Activated T-helper 1 cell treated with anti-CD3 and anti-CD28 coated beads, Interleukin-12 subunit alpha, Interleukin-12 subunit beta, Interleukin-2, Interleukin-4 antibody, amounts not matched to agents 30 ng/mL and 10 ng/mL and 1 ng/mL, durations not matched to agents 14 hours and 24 hours and 36 hours (primary cell): ENCODE measurements at places on chromosomes 5 and 9.

GRCh38 chr9:89527084-89527483 lies 29.2 kb upstream of the SEMA4D start:
- DNase-seq: no peak

- no peak for DNase-seq
These were observed 4.4 kb downstream of the SPRY4 start for GRCh38 chr5:142320430-142320738.

- DNase-seq: no peak
These were observed 122.9 kb downstream of the OXCT1 start for GRCh38 chr5:41747301-41747700.

DNA sequence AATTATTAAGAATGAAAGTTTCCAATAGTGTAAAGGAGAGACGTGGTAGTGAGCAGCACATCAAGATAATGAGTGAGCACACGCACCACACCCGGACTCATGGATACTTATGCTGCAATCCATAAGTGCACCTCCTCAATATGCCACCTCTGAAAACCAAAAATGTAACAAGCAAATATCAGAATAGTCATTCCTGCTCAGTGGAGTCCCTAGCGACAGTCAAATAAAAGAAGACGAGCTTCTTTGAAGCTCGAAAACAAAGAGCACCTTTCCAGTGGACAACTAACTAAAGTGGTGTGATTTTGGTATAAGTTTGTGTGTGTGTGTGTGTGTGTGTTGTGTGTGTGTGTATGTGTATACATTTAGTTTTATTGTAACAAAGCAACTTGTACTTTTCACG lies 241.3 kb downstream of the DEPDC1B start:
- DNase-seq: no peak

DNA sequence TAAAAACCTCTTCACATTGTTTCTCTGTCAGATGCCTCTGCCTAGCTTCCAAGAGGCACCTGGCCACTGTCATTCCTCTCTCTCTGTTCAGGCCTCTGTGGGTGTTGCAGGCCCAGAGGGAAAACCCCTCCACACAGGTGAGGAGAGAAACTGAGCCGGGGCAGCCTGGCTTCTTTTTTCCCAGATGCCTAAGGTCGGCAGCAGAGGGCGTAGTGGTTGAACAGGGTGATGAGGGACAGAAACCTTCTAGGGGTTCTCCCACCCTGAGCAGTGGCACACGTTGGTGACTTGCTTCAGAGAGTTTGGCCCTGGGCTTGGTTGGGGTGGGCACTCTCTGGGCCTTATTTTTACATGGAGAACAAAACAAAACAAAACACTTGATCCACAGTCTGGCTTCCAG lies 12.2 kb downstream of the IL9 start:
- no peak for DNase-seq

- DNase-seq: no peak
These were observed 37.4 kb downstream of the MVB12B start for GRCh38 chr9:126363847-126364671.

- no peak for DNase-seq
These were observed 205.2 kb upstream of the ZNF608 start for GRCh38 chr5:124951661-124952060.

DNA sequence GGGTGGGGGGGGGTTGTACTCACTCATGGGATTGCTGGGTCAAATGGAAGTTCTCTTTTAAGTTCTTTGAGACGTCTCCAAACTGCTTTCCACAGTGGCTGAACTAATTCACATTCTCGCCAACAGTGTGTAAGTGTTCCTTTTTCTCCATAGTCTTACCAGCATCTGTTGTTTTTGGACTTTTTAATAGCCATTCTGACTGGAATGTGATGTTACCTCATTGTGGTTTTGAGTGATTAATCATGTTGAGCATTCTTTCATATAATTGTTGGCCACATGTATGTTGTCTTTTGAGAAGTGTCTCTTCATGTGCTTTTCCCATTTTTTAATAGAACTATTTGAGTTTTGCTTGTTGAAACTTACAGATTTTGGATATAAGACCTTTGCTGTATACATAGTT lies 94.9 kb upstream of the PLPPR1 start:
- DNase-seq: no peak

GRCh38 chr5:34047774-34048572 lies 5.0 kb upstream of the C1QTNF3 start:
- no peak for DNase-seq

- DNase-seq: no peak
These were observed 26.6 kb downstream of the ERAP2 start for GRCh38 chr5:96902876-96903275.

- DNase-seq: no peak
These were observed 73.6 kb downstream of the ZNF474 start for GRCh38 chr5:122202952-122203351.

DNA sequence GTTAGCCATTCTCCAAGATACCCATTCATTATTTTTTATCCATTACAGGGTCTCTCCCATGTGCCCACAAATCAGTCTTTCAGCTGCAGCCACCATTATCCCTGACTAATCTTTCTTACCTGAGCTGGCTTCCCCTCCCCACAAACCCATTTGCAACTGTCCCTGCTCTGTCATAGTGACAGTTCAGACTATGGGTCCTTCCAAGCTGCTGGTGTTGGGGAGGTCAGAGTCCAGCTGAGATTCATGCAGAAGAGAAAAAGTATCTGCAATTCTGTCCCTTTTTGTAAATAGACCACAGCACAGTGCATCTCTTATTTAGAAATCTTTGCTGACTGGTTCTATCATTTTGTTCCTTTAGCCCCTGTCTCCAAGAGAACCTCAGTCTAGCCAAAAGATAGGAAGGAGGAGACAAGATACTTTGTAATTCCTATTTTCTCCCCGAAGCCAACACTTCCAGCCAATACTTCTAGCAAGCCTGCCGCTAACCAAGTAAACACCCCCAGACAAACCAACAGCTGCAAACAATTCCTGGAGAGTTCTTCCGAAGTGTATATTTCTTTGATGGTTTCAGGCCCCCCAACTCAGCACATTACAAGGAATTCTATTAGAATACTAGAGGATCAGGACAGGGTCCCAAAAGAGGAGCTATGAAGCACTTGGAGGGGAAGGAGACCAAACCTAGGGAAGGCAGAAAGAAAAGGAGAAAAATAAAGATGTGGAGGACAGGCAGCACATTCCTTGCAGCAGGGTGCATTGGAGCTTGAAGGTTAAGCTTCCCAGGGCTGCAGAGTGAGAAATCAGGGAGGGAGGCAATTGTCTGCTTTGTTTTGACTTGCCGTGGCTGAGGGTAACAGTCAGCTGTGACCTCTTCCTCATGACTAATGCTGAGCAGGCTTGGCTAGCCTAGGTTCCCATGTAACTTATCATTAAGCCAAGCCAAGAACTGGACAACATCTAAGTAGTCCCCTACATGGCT lies 148.5 kb downstream of the SGCD start:
- DNase-seq: no peak

GRCh38 chr9:138010861-138011260 lies 133.3 kb downstream of the CACNA1B start:
- DNase-seq: no peak

- DNase-seq: no peak
These were observed 196.3 kb upstream of the KLF4 start for GRCh38 chr9:107685901-107686300.

DNA sequence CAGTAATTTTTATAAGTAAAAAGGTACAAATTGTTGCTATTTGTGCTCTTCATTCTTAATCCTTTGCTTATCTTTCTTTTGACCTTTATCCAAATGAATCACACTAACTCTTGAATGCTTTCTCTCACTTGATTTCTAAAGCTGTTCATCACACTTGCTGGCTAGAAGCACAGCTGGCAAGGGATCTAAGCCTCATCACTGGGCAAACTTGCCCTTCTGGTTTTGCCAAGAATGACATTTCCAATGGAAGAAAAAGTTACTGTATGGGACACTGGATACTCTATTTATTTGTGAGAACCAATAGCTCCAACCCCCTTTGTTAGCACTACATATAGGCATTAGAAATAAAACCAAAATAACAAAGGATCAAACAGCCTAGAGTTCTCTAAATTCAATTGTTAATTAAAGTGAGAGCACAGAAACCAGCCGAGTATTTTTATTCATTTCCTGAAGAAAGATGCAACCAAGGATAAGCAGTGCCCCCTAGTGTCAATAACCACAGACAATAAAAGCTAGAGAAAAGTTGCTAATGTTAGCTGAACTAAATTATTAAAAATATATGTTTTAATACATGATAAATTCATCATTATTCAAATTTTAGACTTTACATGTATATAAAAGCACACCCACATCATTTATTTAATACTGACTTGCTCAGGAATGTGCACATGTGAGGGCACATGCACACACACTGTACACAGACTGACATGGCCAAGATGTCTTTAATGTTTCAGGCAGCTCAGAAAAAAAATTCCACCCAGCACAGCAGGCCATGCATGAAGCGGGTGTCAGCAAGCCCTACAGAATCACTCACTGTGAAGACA lies 59.8 kb upstream of the POU5F2 start:
- DNase-seq: no peak

DNA sequence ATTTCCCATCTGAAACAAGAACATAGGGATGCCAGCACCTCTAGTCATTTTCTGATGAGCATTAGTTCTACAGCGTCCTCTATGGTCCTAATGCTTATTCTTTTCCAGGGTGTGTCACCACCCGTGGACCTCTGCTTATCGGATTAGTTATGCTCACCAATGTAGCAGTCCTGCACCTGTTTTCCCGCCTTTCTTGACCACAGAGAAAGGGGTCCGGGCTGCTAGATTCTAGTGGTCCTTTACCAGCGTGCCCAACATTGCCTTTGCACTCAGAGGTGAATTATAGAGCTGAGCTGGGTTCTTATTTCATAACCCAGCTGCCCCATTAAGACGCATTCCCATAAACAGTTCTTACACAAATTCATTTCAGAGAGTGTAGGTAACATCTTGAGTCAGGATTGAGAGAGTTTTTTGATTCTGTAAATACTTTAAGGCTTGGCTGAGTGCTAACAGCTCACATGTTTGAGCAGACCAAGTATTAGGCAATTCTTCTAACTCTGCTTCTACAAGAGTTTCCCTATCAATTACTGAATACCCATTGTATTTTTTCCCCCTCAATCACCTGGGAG lies 2205.1 kb upstream of the C9orf72 start:
- DNase-seq: no peak

GRCh38 chr5:176741561-176742211 lies 68.7 kb upstream of the UNC5A start:
- DNase-seq: no peak

GRCh38 chr5:72559866-72560766 lies 52.9 kb upstream of the ZNF366 start:
- no peak for DNase-seq

GRCh38 chr9:17130725-17131124 lies 4.1 kb upstream of the CNTLN start:
- no peak for DNase-seq

- DNase-seq: no peak
These were observed 224.4 kb downstream of the ROR2 start for GRCh38 chr9:91725651-91726050.

DNA sequence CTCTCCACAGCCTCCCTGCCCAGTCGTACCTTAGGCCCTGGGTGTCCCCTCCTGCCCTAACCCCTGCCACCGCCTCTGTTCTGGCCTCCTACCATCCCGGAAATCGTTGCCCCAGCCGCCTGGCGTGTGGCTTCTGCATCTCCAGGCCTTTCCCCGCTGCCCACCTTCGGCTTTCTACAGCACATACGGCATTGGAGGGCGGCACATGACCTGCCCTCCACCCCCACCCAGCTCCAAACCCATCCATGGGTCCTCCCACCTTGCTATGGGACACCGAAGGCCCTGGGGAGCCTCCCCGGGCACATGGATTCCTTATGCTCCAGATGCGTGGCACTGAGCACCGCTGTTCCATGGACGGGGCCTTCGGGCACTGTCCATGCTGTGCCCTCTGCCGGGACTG lies 32.0 kb downstream of the FGF18 start:
- no peak for DNase-seq

DNA sequence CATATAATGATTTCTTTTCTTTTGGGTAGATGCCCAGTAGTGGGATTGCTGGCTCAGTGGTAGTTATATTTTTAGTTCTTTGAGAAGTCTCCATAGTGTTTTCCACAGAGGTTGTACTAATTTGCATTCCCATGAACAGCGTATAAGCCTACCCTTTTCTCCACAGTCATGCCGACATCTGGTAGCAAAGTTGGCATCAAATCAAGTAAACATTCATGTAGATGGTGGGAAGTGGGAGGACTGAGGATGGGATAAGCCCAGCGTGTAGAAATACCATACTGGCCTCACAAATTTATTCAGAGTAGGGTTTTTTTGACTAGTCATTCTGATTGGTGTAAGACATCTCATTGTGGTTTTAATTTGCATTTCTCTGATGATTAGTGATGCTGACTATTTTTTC lies 115.4 kb downstream of the EGFLAM start:
- no peak for DNase-seq

GRCh38 chr9:112921549-112921948 lies 30.9 kb upstream of the SLC46A2 start:
- DNase-seq: no peak

DNA sequence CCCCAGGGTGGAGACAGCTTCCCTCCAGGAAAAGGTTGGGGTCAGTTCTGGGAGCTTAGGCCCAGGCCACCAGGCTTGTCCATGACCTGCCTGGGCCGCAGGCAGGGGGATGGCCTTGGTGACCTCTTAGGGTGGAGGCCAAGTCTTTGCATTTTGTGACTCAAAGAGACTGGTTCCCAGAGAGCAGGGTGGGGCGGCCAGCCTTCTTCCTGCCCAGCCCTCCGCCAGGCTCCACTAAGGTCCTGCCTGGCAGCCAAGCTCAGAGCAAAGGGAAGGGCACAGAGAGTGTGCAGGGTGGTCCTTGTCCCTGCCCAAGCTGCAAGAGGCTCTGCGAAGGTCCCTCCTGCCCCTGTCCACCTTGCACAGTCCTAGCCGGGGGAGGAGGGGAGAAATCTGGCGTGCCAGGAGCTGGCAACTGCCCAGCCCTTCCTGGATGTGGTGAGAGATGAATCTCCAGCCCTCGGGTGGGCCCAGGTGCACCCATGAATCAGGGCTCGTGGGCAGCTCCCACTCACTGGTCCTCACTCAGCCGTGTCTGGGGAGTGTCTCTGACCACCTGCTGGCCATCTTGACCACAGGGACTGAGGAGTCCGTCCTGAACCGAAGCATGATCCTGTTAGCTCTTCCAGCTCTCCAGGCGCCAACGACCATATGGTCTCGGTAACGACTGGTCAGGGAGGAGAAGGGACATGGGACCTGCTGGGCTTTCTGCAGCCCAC lies 2.3 kb upstream of the PTGDS start:
- no peak for DNase-seq

- no peak for DNase-seq
These were observed 40.8 kb upstream of the CLK4 start for GRCh38 chr5:178667688-178668087.

DNA sequence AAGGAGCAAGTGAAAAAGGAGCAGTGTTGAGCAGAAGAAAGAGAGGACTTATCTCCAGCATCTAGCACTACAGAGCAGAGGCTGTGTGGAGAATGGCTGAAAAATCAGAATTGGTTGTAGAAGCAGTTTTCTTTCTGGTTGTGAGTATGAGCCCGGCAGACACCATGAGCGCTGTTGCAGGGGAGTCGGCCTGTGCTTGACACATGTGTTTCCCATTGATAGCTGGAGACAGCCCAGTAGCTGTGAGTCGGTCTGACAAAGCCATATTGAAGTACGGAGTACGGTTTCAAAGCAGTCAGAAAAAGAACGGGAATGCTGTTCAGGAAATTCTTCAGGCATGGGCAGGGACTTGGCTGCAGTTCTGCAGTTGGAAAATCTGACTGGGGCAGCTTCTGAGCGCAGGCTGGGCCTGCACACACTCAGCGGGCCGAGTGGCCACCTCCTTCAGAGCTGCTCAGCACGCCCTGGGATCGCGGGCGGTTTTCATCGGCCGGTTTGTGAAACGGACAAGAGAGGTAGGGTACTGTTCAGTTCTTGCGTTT lies at the start of gene SGCD:
TSS of gene SGCD (plus strand) at position 447 of the 542 bp plus-strand sequence.
- DNase-seq: no peak
